ENCODE measurements at places on chromosomes 2 and 18. TPM values are rescaled to one million over a fixed set of nuclear protein-coding genes. Genes with fewer than 3 reads are reported as not detected.

- no peak for DNase-seq
Measured at GRCh38 chr18:78113136-78113939, 863.7 kb downstream of the GALR1 start.

- no peak for DNase-seq
Measured at GRCh38 chr2:175457895-175458448, 276.5 kb upstream of the ATP5MC3 start.

DNA sequence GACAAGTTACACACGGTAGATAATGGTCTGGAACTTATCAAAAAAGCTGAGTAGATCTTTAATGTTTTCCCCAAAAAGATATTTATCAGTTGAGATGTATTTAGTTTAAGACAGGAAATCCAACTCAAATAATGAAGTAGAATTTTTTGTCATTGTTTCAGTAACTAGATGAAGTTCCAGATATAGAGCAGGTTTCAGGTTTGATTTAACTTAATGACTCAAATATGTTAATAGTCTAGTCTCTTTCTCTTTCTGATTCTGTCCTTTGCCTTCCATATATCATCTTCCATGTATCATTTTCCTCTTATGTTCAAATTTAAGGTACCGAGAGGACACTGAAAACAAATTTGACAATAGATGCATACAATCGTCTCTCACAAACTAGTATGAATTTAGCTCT is 23.6 kb upstream of the DOCK10 start:
- DNase-seq = no peak

Gene INPP5D
- total RNA-seq = 29.6 TPM

DNA sequence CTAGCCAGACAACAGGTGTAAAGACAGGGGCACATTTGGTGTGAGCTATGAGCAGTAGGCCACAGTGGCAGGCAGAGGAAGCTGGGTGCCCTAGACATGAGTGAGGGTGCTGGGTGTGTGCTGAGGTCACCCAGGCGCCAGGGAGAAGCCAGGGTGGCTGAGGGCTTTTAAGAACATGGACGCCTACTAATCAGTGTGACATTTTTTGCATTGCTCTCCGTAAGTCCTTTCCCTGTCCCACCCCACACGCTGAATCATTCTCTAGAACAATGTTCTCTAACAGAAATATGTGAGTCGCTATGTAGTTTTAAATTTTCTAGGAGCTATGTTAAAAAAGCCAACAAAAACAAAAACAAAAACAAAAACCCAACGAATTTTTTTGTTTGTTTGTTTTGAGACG is 204.5 kb upstream of the REV1 start:
- no peak for DNase-seq

GRCh38 chr2:113175042-113175628 is 1.4 kb downstream of the PSD4 start:
- no peak for DNase-seq

- no peak for DNase-seq
Measured at GRCh38 chr18:35042389-35043071, 1.3 kb downstream of the MAPRE2 start.

Measured in kidney (tissue), 22 donors.